ENCODE measurements at places on chromosomes 3 and 15.

DNA sequence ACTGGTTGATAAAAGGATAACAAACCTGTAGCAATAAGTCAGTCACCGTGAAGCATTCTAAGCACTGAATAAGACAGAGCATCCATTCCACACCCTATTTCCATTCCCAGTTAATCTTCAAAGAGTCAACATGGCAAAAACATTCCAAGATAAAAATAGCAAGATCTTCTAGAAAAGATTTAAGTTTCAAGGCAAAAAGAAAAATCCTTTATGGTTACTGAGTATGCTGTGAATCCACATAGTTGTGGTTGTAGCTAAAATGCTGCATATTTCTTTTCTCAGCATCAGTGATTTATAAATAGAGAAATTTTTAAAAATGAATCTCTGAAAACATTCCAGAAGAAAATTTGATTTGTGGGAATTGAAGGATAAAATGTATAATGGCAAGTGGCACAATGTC lies 21.1 kb downstream of the GAP43 start:
- H3K27ac ChIP-seq: no peak overlapping the region
- no peak for DNase-seq
- H3K27me3 ChIP-seq: no peaks in the 10 kb centered on the region
- H3K4me1 ChIP-seq: no peaks in the 10 kb centered on the region
- no peaks in the 10 kb centered on the region for H3K36me3 ChIP-seq
- H3K4me3 ChIP-seq: no peak overlapping the region

GRCh38 chr3:12907296-12907695 lies 65.9 kb upstream of the RPL32 start:
- no peak for DNase-seq
- H3K27me3 ChIP-seq: no peaks in the 10 kb centered on the region
- H3K4me3 ChIP-seq: no peak overlapping the region
- no peaks in the 10 kb centered on the region for H3K4me1 ChIP-seq

GRCh38 chr15:61314427-61314826 lies 85.3 kb upstream of the RORA start:
- no peaks in the 10 kb centered on the region for H3K4me1 ChIP-seq
- DNase-seq: no peak
- peaks cover 21% of the 10 kb centered on the region for H3K27me3 ChIP-seq
- no peak overlapping the region for H3K27ac ChIP-seq
- H3K36me3 ChIP-seq: no peaks in the 10 kb centered on the region

DNA sequence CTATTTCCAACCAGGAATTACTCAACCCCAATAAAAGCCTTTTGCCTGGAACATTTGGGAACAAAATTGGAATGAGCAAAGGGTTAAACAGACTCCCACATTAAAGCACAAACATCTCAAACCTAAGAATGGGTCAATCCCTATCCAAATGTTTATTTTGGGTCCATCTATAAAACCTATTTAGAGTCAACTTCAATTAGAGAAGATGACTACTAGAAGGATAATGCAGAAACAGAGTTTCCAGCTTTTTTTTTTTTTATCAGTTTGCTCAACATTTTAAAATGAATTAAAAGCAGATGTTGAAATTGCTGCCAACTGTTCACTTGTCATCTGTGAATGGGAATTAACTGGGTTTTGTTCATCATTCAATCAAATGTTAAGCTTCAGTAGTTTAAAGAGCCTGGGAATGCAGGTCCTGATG lies 4.1 kb upstream of the TBC1D23 start:
- H3K4me3 ChIP-seq: no peak overlapping the region
- no peaks in the 10 kb centered on the region for H3K27me3 ChIP-seq
- DNase-seq: no peak
- no peaks in the 10 kb centered on the region for H3K36me3 ChIP-seq
- no peak overlapping the region for H3K27ac ChIP-seq

DNA sequence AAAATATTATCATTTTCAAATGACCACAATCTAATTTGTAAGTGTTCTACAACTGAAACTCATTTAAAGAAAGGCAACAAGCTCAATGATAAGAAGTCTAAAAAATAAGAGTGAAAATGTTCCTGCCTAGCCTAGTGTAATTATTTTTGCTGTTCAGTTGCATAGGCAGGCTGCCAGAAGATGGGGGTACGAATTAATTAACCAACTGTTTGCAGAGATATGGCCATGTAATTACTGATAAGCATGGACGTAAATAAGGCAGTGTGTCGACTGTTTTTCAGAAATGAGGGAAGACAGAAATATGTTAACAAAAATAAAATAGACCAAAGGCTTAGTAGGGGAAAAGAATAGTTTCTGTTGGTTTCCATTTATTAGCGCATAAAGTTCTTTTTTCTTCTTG lies 24.7 kb upstream of the SCAANT1 start:
- H3K36me3 ChIP-seq: peaks cover 7% of the 10 kb centered on the region
- H3K4me1 ChIP-seq: peaks cover 32% of the 10 kb centered on the region
- no peak overlapping the region for H3K27ac ChIP-seq
- no peaks in the 10 kb centered on the region for H3K27me3 ChIP-seq
- no peak overlapping the region for H3K4me3 ChIP-seq

DNA sequence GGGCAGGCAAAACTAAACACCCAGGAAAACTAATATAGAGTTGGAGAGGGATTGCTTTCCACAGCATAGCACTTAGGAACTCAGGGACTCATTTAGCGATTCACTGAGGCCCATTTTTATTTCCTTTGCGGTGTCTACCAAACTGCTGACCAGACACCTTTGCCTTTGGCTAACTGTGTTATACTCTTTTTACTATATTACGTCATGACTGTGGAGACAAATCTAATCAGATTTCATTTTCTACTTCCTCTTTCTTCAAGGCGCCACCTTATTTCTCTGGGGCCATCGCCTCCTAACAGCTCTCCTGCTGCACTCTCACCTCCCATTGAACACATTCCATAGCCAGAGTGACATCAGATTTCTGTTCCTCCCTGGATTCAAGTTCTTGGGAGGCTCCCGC lies 215.7 kb upstream of the WNT5A start:
- no peaks in the 10 kb centered on the region for H3K36me3 ChIP-seq
- H3K27ac ChIP-seq: no peak overlapping the region
- no peak overlapping the region for H3K4me3 ChIP-seq
- no peaks in the 10 kb centered on the region for H3K4me1 ChIP-seq

- no peaks in the 10 kb centered on the region for H3K27me3 ChIP-seq
- no peaks in the 10 kb centered on the region for H3K36me3 ChIP-seq
- H3K27ac ChIP-seq: no peak overlapping the region
- DNase-seq: no peak
Measured at GRCh38 chr3:169286992-169287391, 376.5 kb downstream of the MECOM start.

DNA sequence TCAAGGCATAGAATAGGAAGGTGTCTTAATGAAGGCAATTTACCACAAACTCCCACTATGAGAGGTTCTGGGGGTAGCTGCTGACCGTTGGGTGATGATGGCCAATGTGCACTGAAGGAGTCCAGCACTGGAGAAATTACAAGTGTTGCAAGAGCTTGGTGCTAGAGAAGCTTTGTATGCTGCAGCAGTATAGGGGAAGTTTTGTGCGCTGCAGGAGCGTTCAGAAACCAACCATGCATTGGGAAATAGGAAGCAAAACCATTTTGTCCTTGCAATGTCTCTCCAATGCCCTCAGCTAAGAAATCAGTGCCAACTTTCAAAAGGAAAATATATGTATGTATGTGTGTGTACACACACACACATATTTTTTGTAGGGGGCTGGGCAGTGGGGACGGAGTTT lies 441.6 kb upstream of the NAALADL2 start:
- DNase-seq: no peak
- H3K36me3 ChIP-seq: no peaks in the 10 kb centered on the region
- no peaks in the 10 kb centered on the region for H3K4me1 ChIP-seq
- no peak overlapping the region for H3K27ac ChIP-seq

DNA sequence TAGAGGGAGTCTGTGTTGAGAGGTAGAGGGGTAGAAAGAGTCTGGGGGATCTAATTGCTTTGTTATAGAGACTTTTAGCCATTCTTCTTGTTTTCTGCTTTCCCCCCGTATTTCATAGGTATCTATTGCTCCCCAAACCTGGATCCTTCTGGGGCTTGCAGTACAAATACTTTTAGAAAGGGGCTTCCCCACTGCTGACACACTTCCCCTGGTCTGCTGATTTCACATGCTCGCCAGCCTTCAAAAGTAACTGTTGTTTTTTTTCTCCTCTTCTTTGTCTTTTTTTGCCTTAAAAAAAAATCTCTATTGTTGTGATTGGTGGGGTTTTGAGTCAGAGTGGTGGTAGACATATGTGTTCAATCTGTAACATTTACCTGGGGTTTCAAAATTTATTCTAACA lies 300.6 kb upstream of the AZI2 start:
- H3K27ac ChIP-seq: no peak overlapping the region
- no peaks in the 10 kb centered on the region for H3K4me1 ChIP-seq
- H3K4me3 ChIP-seq: no peak overlapping the region
- peaks cover 6% of the 10 kb centered on the region for H3K27me3 ChIP-seq
- no peaks in the 10 kb centered on the region for H3K36me3 ChIP-seq

DNA sequence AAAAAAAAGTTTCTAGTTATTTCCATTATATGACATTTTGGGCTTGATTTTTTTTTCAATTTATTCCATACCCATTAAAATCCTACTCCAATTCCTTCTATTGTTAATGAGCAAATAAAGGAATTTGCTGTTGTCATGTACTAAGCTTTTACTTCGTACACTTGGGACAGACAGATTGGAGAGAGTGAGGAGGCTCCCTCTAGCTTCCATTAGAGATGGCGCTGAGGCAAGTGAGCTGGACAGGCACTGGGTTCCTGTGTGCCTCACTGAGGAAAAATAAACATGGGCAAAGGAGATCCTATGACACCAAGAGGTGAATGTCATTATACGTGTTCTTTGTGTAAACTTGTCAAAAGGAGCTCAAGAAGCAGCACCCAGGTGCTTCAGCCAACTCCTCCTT lies 441.1 kb upstream of the MDFIC2 start:
- H3K4me3 ChIP-seq: no peak overlapping the region
- no peak for DNase-seq
- H3K4me1 ChIP-seq: no peaks in the 10 kb centered on the region
- H3K27ac ChIP-seq: no peak overlapping the region
- H3K27me3 ChIP-seq: no peaks in the 10 kb centered on the region

Data from RWPE2 (cell line).